ENCODE measurements at places on chromosomes 11 and 22. TPM values are rescaled to one million over a fixed set of nuclear protein-coding genes. Genes with fewer than 3 reads are reported as not detected.
A peak's percentile ranks its signal among the peaks of the same experiment; 100 is the strongest.

GRCh38 chr11:70359451-70360205 lies 38.7 kb upstream of the CTTN start:
- DNase-seq = no peak
- H3K36me3 ChIP-seq = peaks cover 54% of the 10 kb centered on the region
- no peak overlapping the region for H3K27ac ChIP-seq
- H3K4me1 ChIP-seq = no peaks in the 10 kb centered on the region

- no peak overlapping the region for H3K27ac ChIP-seq
- no peak for DNase-seq
- peaks cover 4% of the 10 kb centered on the region for H3K4me1 ChIP-seq
- peaks cover 12% of the 10 kb centered on the region for H3K27me3 ChIP-seq
- no peaks in the 10 kb centered on the region for H3K36me3 ChIP-seq
- no peak overlapping the region for H3K4me3 ChIP-seq
These were observed 346.6 kb downstream of the BRD1 start for GRCh38 chr22:49480896-49481658.

PNPLA3 gene
- 3.0 TPM for total RNA-seq

GRCh38 chr11:62556875-62557631 lies 10.4 kb upstream of the AHNAK start:
- DNase-seq = no peak
- peak overlapping the region; percentile 14 for H3K4me3 ChIP-seq
- peaks cover 79% of the 10 kb centered on the region for H3K4me1 ChIP-seq
- no peaks in the 10 kb centered on the region for H3K27me3 ChIP-seq
- peak overlapping the region; percentile 98 for H3K27ac ChIP-seq

DNA sequence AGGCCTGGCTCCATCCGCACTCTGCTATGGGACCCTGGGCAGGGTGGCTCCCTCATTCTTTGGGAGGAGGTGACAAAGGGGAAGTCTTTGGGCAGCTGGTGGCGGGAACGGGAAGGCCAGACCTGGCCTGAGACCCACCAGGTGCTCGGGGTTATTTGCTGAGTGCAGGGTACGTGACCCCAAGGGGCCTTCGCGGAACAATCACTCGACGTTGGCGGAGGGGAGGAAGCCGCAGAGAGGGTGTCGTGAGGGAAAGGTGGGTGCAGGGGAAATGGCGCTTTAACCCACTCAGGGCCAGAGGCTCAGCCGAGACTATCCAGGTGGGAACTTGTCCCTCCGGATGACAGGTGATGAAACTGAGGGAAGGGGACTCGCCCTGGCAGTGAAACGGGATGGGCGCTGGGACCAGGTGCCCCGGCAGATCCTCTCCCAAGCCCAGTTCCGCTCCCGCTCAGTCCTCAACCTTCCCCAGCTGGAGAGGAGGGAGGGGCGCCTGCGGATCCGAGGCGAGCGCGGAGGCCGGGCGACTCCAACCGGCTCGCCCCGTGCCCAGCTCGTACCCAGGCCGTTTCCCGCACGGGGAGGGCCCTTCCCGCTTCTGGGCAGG lies 911 bp downstream of the A4GALT start:
- peak overlapping the region; percentile 83 for H3K4me3 ChIP-seq
- peaks cover 5% of the 10 kb centered on the region for H3K27me3 ChIP-seq
- peaks cover 41% of the 10 kb centered on the region for H3K4me1 ChIP-seq
- DNase-seq = no peak
- H3K27ac ChIP-seq = peak overlapping the region; percentile 88

GRCh38 chr22:39526736-39527171 lies 5.8 kb downstream of the RPS19BP1 start:
- no peaks in the 10 kb centered on the region for H3K27me3 ChIP-seq
- DNase-seq = no peak
- H3K4me3 ChIP-seq = no peak overlapping the region
- H3K4me1 ChIP-seq = peaks cover 79% of the 10 kb centered on the region
- H3K36me3 ChIP-seq = peaks cover 34% of the 10 kb centered on the region

CDCA5 gene
- total RNA-seq = 7.1 TPM

DNA sequence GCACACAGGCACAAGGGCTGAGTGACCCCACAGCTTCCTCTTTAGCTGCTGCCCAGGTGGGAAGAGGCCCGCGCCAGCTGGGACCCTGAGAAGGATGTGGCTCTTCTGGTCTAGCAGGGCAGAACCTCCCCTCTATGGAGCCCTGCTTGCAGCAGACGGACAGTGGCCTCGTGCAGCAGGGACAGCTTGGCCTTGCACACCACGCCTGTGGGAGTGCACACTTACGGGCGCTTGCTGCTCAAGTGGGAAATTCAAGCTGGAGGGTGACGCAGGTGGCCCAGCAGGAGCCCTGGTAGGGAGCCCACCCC lies 971.4 kb downstream of the BRD1 start:
- no peaks in the 10 kb centered on the region for H3K27me3 ChIP-seq
- no peaks in the 10 kb centered on the region for H3K4me1 ChIP-seq
- peak; percentile 75 for DNase-seq
- no peak overlapping the region for H3K27ac ChIP-seq
- H3K4me3 ChIP-seq = no peak overlapping the region

- DNase-seq = no peak
- peaks cover 29% of the 10 kb centered on the region for H3K36me3 ChIP-seq
- H3K27me3 ChIP-seq = no peaks in the 10 kb centered on the region
These were observed 10.3 kb downstream of the POLDIP3 start for GRCh38 chr22:42604403-42604802.

IFITM10 gene
- total RNA-seq = 24.0 TPM

DNA sequence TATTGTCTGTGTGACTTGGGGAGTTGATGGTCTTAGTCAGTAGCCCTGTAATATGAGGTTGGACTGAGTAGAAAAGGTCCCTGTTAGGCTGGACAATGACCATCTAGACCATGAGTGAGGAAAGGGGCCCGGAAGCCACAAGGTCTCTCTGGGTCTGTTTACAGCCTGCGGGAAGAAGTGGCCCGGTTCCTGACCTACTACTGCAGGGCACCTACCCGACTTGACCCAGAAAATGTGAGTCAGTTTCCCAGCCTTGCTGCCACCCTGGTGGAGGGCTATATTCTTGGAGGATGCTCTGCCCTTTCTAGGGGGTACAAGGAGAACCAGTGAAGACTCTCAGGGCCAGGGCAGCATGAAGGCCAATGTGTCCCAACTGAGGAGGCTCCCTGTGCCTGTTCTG lies 3.4 kb downstream of the ACCSL start:
- no peak overlapping the region for H3K4me3 ChIP-seq
- no peaks in the 10 kb centered on the region for H3K36me3 ChIP-seq
- H3K27ac ChIP-seq = no peak overlapping the region
- no peak for DNase-seq
- peaks cover 25% of the 10 kb centered on the region for H3K27me3 ChIP-seq

DNA sequence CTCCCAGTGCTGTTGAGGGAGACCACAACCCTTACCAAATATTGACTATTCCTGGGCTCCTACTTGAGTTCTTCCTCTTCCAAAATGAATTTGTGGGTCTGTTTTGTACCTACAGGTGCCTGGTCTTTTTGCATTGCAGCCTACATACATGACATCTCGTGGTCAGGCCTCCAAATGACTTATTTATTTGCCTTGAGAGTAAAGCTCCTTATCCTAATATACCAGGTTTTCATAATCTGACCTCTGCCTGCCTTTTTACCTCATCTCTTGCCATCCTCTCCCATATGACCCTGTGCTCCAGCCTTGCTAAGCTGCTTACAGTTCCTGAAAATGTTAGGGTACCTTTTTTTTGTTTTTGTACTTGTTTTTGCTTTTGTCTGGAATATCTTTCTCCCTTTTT lies 130.4 kb downstream of the UVRAG start:
- no peak overlapping the region for H3K27ac ChIP-seq
- H3K27me3 ChIP-seq = no peaks in the 10 kb centered on the region
- H3K4me3 ChIP-seq = no peak overlapping the region
- H3K4me1 ChIP-seq = peaks cover 20% of the 10 kb centered on the region

DNA sequence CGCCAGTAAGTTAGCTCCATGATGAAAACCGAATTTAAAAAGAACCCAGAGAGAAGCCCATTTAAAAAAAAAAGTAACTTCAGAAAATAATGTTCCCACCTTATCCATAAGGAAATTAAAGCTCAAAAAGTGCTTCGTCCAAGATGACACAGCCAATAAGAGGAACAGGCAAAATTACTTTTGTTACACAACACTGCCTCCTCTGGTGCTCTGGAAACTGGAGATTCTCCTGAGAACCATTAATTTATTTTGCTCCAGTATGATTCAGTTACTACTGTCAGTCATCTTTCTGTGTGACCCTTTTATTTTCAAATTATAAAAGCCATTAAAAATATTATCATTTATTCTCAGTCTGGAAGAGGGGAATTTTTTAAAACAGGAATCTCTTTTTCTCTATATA lies 2.0 kb downstream of the IFT27 start:
- H3K4me3 ChIP-seq = peak overlapping the region; percentile 29
- no peak for DNase-seq
- peaks cover 5% of the 10 kb centered on the region for H3K36me3 ChIP-seq

- no peak overlapping the region for H3K27ac ChIP-seq
- no peaks in the 10 kb centered on the region for H3K36me3 ChIP-seq
- no peaks in the 10 kb centered on the region for H3K27me3 ChIP-seq
- peaks cover 10% of the 10 kb centered on the region for H3K4me1 ChIP-seq
- DNase-seq = no peak
- no peak overlapping the region for H3K4me3 ChIP-seq
These were observed 61.6 kb downstream of the SYTL2 start for GRCh38 chr11:85749287-85749834.

NRXN2 gene
- 2.7 TPM for total RNA-seq

P4HA3 gene
- total RNA-seq = 6.1 TPM

GRCh38 chr11:122882857-122883645 lies 492 bp downstream of the JHY start:
- peaks cover 15% of the 10 kb centered on the region for H3K36me3 ChIP-seq
- peak overlapping the region; percentile 80 for H3K4me3 ChIP-seq
- H3K4me1 ChIP-seq = peaks cover 21% of the 10 kb centered on the region
- DNase-seq = peak; percentile 85
- H3K27me3 ChIP-seq = peaks cover 7% of the 10 kb centered on the region
- peak overlapping the region; percentile 94 for H3K27ac ChIP-seq

DNA sequence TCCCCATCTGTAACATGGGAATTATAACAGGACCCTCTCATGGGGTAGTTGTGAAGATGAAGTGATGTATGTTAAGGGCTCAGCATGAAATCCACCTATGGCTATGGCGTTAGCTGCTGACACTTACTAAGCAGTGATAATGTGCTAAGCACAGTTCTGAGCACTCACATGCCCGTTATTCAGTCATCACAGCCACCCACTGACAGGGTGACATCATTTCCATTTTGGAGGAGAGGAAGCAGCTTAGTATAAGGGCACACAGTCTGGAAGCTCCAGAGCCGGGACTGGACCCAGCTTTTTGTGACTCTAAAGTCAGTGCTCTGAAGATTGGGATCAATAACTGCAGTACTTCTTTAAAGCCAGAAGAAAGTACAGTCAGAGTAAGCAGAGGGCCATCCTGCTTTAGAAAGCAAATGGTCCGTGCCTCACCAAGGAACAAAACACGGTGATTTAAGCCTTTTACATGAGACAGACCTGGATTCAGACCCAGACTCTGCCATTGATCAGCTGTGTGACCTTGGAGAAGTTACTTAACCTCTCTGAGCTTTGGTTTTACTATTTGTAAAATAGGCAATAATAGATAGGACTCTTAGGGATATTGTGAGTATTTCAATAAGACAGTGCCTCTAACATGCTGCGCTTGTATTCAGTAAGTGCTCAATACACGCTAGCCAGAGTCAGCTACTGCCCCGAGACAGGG lies 61.5 kb downstream of the SGSM1 start:
- H3K36me3 ChIP-seq = no peaks in the 10 kb centered on the region
- no peak overlapping the region for H3K4me3 ChIP-seq
- H3K27me3 ChIP-seq = peaks cover 2% of the 10 kb centered on the region
- DNase-seq = no peak
- H3K27ac ChIP-seq = no peak overlapping the region
- H3K4me1 ChIP-seq = no peaks in the 10 kb centered on the region

CABP2 gene
- not detected for total RNA-seq

- H3K27me3 ChIP-seq = peaks cover 38% of the 10 kb centered on the region
- no peak overlapping the region for H3K4me3 ChIP-seq
- no peak for DNase-seq
- no peak overlapping the region for H3K27ac ChIP-seq
- H3K36me3 ChIP-seq = no peaks in the 10 kb centered on the region
These were observed 10.2 kb downstream of the SLC25A1 start for GRCh38 chr22:19168088-19168890.

GRCh38 chr11:36238036-36238631 lies 51.1 kb downstream of the COMMD9 start:
- H3K36me3 ChIP-seq = no peaks in the 10 kb centered on the region
- no peaks in the 10 kb centered on the region for H3K4me1 ChIP-seq
- no peak for DNase-seq
- H3K4me3 ChIP-seq = no peak overlapping the region
- H3K27me3 ChIP-seq = no peaks in the 10 kb centered on the region
- H3K27ac ChIP-seq = no peak overlapping the region

- peaks cover 24% of the 10 kb centered on the region for H3K27me3 ChIP-seq
- peaks cover 40% of the 10 kb centered on the region for H3K4me1 ChIP-seq
- no peak overlapping the region for H3K27ac ChIP-seq
- DNase-seq = no peak
- no peak overlapping the region for H3K4me3 ChIP-seq
- H3K36me3 ChIP-seq = no peaks in the 10 kb centered on the region
These were observed 71.2 kb upstream of the CDON start for GRCh38 chr11:126133901-126134300.

GRCh38 chr22:45903355-45904135 lies 73.4 kb downstream of the WNT7B start:
- peaks cover 35% of the 10 kb centered on the region for H3K4me1 ChIP-seq
- peaks cover 16% of the 10 kb centered on the region for H3K27me3 ChIP-seq
- peak overlapping the region; percentile 23 for H3K27ac ChIP-seq
- DNase-seq = no peak

GRCh38 chr22:22799561-22799960 lies 88.1 kb upstream of the IGLL5 start:
- no peaks in the 10 kb centered on the region for H3K36me3 ChIP-seq

DNA sequence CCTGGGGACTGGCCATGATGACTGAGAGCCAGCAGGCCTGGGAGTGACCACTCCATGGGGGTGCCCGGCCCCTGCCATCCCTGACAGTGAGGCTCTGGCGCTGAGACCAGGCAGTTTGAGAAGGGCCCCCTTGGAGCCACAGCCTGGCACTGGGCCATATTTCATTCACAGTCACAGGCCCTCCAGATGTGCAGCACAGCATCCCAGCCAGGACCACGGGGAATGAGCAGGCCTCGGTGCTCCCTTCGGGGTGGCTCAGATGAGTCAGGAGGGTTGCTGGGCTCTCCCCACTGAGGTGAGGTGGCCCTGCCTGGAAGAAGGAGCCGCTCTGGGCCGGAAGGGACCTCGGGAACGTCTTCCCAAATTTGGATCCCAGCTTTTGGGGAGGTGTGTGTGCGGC lies 53.0 kb downstream of the GRAMD4 start:
- no peak overlapping the region for H3K27ac ChIP-seq
- H3K4me3 ChIP-seq = no peak overlapping the region
- H3K27me3 ChIP-seq = no peaks in the 10 kb centered on the region

Measured in osteocyte (in vitro differentiated cells).